Bone marrow (tissue), 2 donors: ENCODE measurements at places on chromosomes 6 and 20.

GRCh38 chr6:143160015-143160414 is 99.3 kb downstream of the AIG1 start:
- DNase-seq = no peak

DNA sequence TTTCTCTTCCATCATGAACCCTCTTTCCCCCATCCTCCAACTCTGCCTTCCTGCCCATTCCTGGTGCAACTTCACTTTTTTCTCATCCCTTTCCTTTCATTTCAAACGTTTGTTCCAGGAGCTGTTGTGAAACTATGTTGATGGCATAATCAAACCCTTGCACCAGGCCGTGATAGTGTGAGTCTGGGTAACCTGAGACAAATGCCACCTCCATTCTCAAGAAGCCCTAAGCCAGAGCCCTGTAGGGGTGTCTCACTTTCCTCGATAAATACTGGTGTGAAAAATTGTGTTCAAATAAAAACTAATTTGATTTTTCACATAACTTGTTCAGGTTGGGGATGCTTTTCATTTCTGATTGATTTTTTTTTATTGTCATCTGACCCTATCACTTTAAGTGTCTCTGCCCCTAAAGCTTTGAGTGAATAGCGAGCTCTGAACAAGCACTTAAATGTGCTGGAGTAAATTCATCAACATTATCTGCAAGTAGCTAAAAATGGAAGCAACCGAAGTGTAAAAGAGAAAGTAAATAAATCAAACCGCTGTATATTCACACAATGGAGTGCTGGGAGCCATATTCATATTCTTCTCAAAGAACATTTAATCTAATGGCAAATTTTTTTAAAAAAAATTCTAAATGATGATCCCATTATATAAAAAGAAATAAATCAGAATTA is 303.1 kb upstream of the CDYL start:
- no peak for DNase-seq

DNA sequence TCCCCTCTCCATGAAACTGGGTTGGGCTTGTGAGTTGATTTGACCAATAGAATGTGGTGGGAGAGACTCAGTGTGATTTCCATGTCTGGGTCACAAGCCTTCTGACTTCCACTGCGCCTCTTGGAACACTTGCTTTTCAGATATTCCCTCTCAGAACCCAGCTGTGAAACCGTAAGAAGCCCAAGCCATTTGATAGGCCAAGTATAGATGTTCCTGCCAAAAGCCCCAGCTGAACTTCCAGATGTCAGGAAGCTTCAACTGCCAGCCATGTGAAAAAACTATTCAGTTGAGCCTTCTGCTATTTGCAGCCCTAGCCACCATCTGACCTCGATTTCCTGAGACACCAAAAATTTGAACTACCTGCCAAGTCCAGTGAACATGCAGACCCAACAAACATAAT is 387.8 kb upstream of the GJE1 start:
- DNase-seq = no peak

DNA sequence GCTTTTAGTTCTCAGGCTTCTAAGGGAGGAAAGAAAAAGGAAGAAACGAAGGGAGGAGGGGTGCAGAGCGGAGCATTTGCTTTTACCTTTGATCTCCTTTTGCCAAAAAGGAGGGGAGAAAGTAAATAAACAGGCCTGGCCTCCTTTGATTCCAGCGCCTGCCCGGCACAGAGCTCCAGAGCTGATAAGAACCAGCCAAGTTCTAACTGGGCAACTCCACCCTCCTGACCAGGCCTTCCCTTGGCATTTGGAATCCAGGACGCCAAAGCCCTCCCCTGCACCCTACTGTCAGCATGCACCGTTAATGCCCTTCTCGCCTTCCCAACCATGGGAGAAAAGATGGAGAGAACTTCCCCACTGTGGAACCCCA is 120.8 kb upstream of the PTPN1 start:
- DNase-seq = no peak

GRCh38 chr6:38345586-38345985 is 294.1 kb downstream of the BTBD9 start:
- DNase-seq = no peak

- DNase-seq = no peak
Observed at GRCh38 chr20:23141450-23142161, 55.5 kb upstream of the CD93 start.

DNA sequence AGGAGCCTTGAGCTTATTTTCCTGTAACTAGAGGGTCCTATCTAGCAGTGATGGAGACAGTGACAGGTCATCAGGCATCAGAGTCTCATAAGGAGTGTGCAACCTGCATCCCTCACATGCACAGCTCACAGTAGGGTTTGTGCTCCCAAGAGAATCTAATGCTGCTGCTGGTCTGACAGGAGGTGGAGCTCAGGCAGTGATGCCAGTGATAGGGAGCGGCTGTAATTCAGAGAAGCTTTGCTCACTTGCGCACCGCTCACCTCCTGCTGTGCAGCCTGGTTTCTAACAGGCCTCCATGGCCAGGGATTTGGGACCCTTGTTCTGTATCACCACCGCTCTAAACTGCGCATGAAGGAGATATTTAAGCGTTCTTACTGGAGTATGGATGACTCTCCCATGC is 5.3 kb downstream of the KIF25 start:
- no peak for DNase-seq

DNA sequence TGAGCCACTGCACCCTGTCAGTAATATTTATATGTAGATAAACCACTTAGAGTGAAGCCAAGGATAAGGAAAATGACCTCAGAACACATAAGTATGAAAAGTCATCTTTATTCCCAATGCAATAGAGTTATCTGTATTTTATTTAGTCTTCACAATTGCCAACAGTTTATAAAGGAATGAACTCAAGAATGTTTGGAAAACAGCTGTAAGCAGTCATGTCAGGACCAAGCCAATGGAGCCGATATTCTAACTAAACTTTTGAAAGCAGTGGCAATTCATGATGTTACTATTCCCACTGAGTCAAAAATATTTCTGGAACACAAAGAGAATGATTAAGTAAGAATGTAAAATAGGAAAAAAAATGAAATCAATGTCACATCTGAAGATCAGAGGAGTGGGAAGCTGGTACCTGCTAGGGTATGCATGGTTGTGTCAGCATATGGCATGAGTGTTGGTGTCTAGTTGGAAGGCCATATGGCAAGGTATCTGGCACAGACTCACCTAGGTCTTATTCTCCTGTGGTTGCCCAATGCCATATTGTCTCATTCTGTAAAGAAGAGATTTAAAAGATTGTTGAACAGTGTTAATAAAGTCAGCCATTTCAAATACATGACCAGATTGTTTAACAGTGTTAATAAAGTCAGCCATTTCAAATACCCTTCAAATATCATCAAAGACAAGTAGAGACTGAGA is 118.2 kb downstream of the ADAT2 start:
- DNase-seq = no peak

GRCh38 chr20:13825465-13825864 is 40.6 kb downstream of the NDUFAF5 start:
- no peak for DNase-seq

DNA sequence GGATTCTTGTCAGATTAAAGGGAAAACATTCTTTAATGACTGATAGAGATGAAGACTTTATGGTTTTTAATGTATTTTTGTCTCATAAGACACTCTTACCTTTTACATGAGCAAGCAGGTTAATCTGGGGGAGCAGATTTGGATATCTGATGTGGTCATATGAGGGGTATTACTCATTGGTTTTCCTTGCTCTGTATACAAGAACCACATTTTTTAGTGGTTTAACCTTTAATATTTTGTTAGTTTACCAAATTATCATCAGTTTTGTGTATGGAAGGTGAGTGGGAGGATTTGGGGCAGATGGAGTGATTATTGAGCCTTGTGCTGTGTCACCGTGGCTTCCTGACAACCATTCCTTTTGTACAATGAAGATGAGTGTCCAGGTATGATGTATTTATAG is 112.9 kb downstream of the FIG4 start:
- DNase-seq = no peak

GRCh38 chr20:34350095-34350494 is 13.0 kb upstream of the ITCH start:
- DNase-seq = peak; percentile 41

- no peak for DNase-seq
Observed at GRCh38 chr6:136963259-136963658, 41.2 kb downstream of the SLC35D3 start.

DNA sequence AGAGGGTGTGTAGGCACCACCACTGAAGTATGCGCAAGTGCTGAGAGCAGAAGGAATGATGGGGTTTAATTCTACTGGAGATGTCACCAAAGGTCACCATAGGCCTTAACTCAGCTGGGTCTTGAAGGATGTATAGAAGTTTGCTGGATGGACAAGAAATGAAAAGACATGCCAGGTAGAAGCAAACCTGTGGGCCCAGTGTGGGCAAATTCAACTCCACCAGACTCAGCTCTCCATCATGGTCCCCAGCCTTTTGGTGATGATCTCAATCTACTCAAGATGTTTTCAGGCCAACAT is 124.5 kb downstream of the SNX5 start:
- no peak for DNase-seq

DNA sequence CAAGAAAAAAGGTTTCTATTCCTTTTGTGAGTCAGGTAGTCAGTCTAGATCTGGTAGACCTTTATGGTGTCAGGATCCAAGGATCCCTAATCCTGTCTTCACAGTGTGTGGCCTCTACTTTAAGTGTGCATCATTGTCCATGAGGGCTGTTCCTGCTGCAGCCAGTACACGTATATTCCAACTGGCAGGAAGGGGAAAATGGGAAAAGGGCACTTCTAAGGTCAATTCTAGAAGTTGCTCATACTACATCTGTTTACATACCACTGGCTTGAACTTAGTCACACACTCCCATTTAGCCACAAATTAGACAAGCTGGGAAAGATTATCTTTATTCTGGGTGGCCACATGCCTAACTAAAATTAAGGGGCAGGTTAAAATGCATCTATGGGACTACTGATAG is 9.7 kb upstream of the MMS22L start:
- no peak for DNase-seq

- DNase-seq = no peak
Observed at GRCh38 chr6:7906741-7907140, 3.8 kb downstream of the TXNDC5 start.

DNA sequence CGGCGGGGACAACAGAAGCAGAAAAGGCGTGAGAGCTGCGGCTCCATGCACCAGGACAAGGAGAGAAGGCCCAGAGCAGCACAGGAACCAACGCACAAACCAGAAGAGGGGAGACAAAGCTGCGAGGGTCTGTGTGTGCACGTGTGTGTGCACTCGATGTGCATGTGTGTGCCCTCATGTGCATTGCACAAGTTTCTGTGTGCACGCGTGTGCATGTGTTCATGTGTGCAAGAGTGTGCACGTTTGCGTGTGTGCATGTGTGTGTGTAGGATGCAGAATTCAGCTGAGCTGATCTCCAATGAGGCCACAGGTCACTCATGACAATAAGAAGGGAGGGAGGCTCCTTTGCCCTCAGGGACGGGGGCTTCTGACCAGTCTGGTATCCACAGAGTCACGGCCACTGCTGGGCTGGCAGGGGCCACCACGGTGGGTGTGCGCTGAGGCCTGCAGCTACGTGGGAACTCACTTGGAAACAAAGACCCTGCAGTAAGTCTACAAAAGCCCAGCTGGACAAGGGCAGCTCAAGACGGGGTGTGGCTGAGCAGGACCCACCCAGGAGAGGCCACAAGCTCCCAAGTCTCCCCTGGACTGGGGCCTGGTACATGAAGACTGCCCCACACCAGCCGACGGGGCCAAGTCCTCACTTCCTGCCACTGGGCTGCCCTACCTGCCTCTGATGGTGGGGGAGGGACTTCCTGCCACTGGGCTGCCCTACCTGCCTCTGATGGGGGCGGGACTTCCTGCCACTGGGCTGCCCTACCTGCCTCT is 48.1 kb upstream of the CHRNA4 start:
- peak; percentile 0 for DNase-seq

DNA sequence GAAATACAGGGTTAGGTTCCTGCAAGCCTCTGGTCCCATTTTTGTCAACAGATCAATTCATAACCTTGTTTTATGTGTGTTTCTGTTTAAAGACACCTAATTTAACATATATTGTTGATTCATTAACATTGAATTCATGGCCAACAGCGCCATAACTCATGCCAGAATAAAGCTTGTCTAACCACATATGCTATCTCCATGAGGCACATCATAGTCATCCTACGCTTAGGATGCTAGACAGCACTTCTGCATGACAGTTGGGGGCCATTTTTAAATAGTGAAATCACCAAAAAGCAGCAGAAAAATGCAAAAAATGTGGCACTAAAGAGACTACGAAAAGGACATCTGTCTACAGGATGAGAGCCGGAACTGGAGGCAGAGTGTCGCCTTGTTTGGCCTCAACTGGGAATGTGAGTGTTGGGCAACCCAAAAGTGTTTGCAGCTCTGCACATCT is 37.9 kb downstream of the TRAM2 start:
- no peak for DNase-seq

- no peak for DNase-seq
Observed at GRCh38 chr6:145332011-145332410, 403.3 kb downstream of the EPM2A start.

DNA sequence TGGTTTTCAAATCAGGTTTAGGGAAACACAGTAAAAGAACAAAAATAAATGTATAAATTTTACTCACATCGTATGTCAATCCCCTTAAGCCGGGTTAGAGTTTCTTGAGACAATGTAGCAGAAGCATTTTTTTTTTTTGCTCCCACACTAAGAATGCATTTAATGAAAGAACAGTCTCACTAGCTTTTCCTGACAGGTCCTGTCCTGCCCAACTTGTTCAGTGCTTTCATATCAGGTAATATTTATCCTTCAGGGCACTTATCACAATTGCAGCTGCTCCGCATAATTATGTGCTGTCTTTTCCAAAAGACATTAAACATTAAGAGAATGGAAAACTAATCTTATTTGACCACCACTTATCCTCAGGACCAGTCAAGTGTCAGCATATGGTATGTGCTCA is 632.0 kb downstream of the HTR1B start:
- no peak for DNase-seq

- no peak for DNase-seq
Observed at GRCh38 chr6:117521791-117522502, 39.5 kb downstream of the DCBLD1 start.

DNA sequence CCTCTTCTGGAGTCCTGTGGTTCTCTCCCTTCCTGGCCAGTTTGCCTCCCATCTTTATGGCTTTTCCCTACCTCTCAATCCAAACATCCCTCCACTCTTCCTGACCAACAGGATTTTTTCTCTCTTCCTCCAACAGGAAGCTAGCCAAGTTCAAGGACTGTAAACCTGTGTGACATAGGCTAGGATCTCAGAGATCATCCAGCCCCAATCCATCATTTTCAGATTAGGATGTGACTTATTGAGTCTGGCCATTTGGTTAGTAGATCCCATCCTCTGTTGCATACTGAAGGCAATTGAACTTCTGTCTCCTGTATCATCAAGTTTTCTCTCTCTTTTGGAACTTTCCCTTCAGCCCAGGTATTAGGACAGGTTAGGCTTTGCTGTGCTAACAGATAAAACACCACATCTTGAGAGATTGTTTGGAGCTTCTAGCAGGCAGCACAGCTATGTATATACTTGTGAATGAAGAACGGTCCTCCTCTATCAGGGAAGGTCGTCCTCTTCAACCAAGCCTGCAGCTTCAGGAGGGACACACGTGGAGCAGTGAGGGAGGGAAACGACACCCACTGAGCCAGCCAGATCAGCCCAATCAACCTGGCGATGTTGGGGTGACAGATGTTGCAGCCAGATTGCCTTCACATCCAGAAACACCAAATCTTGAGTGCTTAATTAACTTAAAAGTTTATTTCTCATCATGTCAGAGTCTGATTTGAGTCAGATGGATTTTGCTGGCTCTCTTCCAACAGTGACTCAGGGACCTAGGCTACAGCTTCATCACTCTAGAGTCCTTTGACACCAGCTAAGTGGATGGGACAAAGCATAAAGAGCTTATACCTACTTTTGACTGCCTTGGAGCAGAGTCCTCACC is 106.8 kb downstream of the GJA10 start:
- no peak for DNase-seq
